ENCODE measurements at places on chromosomes 1 and 21.

GRCh38 chr21:33700491-33700890 lies 58.2 kb downstream of the ITSN1 start:
- DNase-seq: no peak
- H3K27me3 ChIP-seq: no peaks in the 10 kb centered on the region
- H3K27ac ChIP-seq: no peak overlapping the region
- no peak overlapping the region for H3K4me3 ChIP-seq
- no peaks in the 10 kb centered on the region for H3K4me1 ChIP-seq
- no peaks in the 10 kb centered on the region for H3K36me3 ChIP-seq

DNA sequence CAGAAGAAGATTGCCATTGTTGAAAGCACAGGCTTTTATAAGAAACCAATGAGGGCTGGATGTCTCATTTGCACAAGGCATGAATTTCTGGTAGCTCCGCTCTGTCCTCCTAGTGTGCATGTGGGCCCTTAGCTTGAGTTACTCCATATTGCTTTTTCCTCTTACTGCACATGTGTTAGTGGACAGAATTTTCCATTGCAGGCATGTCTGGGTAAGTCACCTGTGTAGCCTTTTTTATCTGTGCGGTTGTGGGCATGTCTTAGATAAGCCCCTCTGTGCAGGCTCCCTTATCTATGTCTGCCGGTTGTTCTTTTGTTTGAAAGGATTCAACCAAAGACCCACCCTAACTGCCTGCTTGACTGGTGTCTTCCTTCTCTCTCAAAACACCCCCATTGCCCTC lies 7.2 kb upstream of the CLCA1 start:
- H3K27me3 ChIP-seq: no peaks in the 10 kb centered on the region
- no peak overlapping the region for H3K27ac ChIP-seq
- no peak for DNase-seq
- H3K36me3 ChIP-seq: no peaks in the 10 kb centered on the region

DNA sequence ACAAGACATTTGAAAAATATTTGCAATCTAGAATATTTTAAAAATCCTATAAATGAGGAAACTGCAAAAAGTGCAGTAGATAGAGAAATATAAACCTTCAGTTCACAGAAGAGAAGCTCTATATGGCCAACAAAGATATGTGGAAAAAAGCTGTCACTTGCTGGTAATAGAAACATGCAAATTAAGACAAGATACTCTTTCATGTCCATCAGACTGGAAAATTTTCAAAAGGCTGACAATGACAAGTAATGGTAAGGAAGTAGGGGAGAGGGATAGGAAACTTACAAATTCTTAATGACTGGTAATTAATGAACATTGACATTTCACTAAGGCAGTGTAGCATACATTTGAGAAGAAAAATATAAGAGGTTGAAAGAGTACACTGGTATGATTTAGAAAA lies 147.9 kb downstream of the MRPL39 start:
- H3K4me1 ChIP-seq: peaks cover 24% of the 10 kb centered on the region
- no peak for DNase-seq
- H3K4me3 ChIP-seq: no peak overlapping the region
- no peaks in the 10 kb centered on the region for H3K36me3 ChIP-seq

- H3K4me3 ChIP-seq: no peak overlapping the region
- H3K4me1 ChIP-seq: no peaks in the 10 kb centered on the region
- no peaks in the 10 kb centered on the region for H3K27me3 ChIP-seq
Measured at GRCh38 chr1:154843636-154844296, 26.3 kb downstream of the KCNN3 start.

DNA sequence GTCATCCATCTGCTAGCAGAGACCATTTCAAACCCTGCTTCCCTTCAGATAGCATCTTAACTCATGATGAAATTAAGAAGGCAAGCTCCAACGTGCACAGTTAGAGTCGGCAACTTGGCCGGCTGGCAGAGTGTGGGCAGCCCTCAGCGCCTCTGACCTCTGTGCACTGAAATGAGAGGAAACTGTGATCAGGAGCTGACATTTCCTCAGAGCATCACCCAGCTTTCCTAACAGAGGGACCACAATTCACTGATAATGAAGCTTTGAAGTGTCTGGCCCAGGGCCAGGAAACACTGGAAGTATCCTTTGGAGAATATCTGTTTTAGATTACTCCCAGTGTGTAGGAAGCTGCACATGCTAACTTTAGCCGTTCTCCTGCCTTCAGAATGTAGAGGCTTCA lies 145.0 kb upstream of the ZC3H11B start:
- H3K36me3 ChIP-seq: no peaks in the 10 kb centered on the region
- H3K4me3 ChIP-seq: no peak overlapping the region
- no peaks in the 10 kb centered on the region for H3K4me1 ChIP-seq
- no peak overlapping the region for H3K27ac ChIP-seq
- DNase-seq: no peak

DNA sequence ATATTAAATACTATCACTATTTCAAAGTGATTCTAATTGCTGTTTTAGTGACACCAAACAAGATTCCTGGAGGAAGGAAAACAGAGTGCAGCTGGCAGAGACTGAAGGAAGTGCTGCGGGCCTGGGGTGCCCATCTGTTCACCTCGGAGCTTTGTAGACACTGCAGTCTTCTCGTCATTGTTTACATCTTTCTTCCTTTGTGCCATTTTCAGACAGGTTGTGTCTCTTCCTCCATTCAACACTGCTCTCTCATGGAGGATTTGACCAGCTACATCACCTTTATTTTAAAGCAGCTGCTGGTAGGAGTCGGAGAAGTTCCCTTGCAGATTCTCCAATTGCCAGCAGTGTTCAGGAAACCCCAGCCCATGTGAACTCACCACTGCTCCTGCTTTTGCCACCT lies 37.3 kb downstream of the ABCA4 start:
- no peak for DNase-seq
- no peaks in the 10 kb centered on the region for H3K36me3 ChIP-seq
- no peak overlapping the region for H3K4me3 ChIP-seq
- no peaks in the 10 kb centered on the region for H3K27me3 ChIP-seq

DNA sequence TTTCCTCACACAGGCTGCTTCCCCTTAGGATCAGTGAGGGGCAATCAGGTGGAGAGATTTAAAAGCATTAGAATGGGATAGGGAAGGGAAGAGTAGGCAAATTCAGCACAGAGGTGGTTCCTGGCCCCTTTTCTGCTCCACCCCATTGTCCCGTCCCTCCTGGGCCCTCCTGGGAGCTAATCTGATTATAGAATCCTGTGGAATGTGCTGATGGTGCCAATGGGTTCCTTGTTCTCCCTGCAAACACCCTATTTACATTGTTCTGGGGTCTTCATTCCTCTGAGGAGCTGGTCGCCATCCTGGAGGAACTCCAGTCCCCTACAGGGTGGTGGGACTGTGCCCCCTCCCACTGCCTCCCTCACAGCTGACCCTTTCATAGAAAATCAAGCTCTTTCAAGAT lies 34.4 kb upstream of the LRP8 start:
- peaks cover 4% of the 10 kb centered on the region for H3K27me3 ChIP-seq
- H3K36me3 ChIP-seq: no peaks in the 10 kb centered on the region
- no peak overlapping the region for H3K27ac ChIP-seq
- H3K4me1 ChIP-seq: peaks cover 8% of the 10 kb centered on the region
- H3K4me3 ChIP-seq: no peak overlapping the region

GRCh38 chr1:98763488-98764150 lies 102.1 kb downstream of the SNX7 start:
- no peak overlapping the region for H3K4me3 ChIP-seq
- no peak for DNase-seq
- H3K36me3 ChIP-seq: no peaks in the 10 kb centered on the region
- no peak overlapping the region for H3K27ac ChIP-seq
- H3K27me3 ChIP-seq: no peaks in the 10 kb centered on the region

GRCh38 chr1:10338047-10338446 lies 60.8 kb upstream of the PGD start:
- H3K27me3 ChIP-seq: no peaks in the 10 kb centered on the region
- no peak overlapping the region for H3K27ac ChIP-seq
- H3K4me1 ChIP-seq: no peaks in the 10 kb centered on the region
- no peaks in the 10 kb centered on the region for H3K36me3 ChIP-seq
- peak; percentile 25 for DNase-seq

DNA sequence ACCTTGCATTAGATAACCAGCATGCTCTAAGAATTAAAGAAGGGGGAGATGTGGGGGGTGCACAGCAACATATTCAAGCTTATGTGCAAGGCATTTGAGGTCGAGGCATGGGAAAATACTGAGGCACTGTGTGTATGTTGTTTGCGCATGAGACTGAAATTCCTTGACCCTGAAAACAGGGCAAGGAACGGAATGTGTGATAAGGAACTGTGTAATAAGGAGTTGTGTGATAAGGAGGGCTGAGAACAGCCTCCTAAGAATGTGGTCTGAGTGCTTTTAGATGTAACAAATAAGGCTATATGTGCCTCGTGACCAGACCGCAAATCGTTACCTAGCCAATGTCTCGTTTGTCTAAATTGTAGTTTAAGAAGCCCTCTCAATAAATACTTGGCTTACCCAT lies 26.5 kb upstream of the ITLN1 start:
- no peak overlapping the region for H3K4me3 ChIP-seq
- H3K36me3 ChIP-seq: no peaks in the 10 kb centered on the region
- DNase-seq: no peak
- H3K27ac ChIP-seq: no peak overlapping the region
- H3K27me3 ChIP-seq: no peaks in the 10 kb centered on the region
- no peaks in the 10 kb centered on the region for H3K4me1 ChIP-seq

DNA sequence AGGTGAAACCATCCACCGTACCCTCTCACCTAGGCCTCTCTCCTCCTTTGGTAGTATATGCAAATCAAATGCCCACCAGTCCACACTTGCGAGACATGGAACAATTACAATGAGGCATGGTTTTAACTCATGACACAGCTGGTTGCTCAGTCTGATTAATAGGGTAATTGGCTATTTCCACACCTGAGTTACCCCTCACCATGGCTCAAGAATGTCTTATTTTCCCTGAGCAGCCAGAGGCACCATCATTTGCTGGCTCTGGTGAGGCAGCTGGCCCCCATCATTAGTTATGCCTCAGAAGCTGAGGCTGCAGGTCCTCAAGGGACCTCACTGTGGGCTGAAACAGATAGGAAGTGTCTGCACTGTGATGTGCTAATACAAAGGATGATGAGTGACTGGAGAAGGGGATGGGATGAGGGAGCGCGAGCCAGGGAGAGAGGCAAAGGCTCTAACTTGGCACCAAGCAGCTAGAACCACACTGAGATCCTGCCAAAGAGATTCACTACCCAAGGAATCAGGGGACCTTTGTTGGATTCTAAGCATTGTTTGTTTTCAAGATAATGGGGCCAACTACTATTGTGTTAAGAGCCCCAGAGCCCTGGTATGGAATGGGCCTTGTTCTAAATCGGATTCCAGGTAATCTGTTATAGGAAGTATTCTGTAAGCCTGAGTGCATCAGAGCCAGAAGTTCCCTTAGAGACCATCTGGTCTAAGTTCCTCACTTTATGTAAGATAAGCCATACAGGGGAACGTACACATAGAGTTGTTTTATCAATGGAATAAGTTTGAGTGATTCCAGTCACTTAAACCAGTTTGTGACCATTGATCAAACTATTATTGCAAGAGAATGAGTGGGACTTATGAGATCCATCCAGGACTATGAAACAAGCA lies 80.0 kb upstream of the CNTN2 start:
- no peaks in the 10 kb centered on the region for H3K4me1 ChIP-seq
- H3K4me3 ChIP-seq: no peak overlapping the region
- H3K27me3 ChIP-seq: no peaks in the 10 kb centered on the region

DNA sequence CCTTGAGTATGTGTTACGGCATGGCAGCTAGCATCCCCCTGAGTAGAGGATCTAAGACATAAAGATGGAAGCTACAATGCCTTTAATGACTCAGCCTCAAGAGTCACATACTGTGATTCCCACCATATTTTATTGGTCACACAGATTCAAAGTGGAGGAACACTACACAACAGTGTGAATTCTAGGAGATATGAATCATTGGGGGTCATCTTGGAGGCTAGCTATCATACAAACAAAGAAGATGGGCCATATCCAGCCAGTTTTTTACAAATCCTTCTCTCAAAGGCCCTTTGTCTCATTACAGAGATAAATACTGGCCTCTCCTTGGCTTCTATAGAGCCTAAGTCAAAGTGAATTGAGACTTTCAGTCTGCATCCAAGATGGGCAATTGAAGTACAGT lies 177.0 kb downstream of the TBX15 start:
- no peak overlapping the region for H3K27ac ChIP-seq
- no peak overlapping the region for H3K4me3 ChIP-seq
- H3K27me3 ChIP-seq: no peaks in the 10 kb centered on the region
- H3K36me3 ChIP-seq: no peaks in the 10 kb centered on the region
- no peak for DNase-seq

DNA sequence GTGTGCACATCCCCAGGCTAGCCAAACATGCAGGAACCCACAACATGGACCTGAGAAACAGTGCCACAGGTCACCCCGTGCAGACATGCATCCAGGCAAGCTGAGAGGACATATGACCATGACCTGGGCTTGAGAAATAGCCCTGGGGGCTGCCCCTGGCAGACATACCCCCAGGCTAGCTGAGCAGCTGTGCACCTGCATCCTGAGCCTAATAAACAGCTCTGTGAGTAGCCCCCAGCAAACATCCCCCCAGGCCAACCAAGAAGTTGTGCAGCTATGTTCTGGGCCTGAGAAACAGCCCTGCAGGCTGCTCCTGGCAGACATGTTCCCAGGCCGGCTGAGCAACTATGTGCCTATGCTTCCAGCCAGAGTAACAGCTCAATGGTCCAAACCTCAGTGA lies 14.5 kb downstream of the OLFML3 start:
- DNase-seq: no peak
- H3K36me3 ChIP-seq: no peaks in the 10 kb centered on the region
- H3K27me3 ChIP-seq: no peaks in the 10 kb centered on the region

DNA sequence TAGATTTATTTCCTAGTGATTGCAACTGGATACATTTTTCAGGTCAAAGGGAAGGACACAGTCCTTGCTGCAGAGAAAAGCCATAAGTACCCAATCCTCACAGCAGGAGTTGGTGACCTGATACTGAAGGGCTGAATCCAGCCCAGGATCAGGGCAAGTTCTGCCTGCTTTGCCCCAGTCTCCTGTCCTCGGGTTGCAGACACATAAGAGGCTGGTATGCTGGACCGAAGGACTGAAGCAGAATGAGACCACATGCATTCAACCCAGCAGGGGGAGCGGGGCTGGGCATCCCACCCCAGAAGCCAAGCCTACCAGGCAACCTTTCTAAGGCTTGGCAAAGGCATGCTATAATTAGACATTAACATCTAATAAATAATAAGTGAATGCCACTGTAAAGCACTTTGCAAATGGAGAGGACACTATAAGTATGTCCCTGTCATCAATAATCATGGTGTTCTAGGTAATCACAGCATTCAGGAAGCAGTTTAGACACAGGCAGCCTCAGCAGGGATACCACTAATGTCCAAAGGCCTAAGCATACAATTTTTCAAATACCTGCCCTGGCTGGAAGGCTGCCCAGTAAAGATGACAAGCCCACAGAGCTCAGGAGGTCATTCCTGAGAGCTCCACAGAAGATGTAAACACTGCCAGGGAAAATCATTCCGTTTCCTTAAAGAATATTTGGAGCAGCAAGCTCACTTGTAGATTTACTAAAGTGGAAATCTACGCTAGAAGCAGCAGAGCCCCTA lies 47.6 kb downstream of the KRTAP19-8 start:
- H3K36me3 ChIP-seq: no peaks in the 10 kb centered on the region
- H3K4me3 ChIP-seq: no peak overlapping the region
- H3K27me3 ChIP-seq: no peaks in the 10 kb centered on the region

Data from CD4-positive, alpha-beta memory T cell (primary cell).